Activated effector memory CD4-positive, alpha-beta T cell treated with Interleukin-2 at 50 U/mL for 16 hours (primary cell): ENCODE measurements at places on chromosomes 3 and 15.

DNA sequence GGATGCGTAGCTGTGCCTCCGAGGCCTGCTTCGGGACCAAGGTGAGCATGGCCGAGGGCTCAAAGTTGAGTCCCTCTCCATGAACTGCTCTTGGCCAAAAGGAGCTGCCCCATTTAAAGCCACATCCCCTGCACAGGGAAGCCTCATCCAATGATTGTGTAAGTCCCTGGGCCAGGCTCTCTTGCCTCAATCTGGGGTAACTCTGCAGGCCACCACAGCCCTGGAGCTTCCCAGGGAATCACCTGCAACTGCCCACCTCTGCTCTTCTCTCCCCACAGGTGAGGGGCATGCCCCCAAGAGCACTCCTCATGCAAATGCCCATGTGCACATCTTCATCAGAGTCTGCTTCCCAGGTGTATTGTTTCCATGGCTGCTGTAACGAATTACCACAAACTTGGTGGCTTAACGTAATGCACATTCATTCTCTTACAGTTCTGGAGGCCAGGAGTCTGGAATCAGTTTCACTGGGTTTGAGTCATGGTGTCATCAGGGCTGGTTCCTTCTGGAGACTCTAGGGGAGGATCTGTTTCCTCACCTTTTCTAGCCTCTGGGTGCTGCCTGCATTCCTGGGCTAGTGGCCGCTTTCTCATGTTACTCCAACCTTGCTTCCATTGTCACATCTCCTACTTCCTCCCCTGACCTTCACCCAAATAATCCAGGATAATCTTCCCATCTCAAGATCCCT, 25.0 kb upstream of the LOXL1 start:
- DNase-seq, result no peak

DNA sequence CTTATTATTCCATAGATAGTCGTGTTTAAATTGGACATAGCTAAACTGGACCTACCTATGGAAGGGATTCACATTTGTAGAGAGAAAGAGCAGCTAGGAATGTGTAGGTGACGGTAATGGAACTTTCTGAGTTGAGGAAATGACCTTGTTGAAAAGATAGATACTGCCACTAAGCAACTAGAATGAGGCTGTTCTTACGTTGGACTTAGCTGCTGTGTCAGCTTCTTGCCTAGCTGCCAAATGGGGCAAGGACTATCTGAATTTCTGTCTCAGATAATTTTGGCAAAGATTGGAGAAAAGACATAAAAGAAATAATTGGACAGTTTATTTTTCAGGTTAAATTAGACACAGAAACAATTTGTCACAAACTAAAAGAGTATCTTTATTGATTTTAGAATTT, 68.8 kb downstream of the MEF2A start:
- DNase-seq, result no peak

GRCh38 chr3:168002786-168003368, 92.8 kb downstream of the GOLIM4 start:
- DNase-seq, result no peak

DNA sequence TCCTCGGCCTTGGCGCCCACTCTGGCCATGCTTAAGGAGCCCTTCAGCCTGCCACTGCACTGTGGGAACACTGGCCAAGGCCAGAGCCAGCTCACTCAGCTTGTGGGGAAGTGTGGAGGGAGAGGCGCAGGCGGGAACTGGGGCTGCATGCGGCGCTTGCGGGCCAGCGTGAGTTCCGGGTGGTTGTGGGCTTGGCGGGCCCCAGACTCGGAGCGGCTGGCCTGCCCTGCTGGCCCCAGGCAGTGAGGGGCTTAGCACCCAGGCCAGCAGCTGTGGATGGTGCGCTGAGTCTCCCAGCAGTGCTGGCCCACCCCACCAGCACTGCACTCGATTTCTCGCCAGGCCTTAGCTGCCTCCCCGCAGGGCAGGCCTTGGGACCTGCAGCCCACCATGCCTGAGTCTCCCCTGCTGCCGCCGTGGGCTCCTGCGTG, 13.1 kb upstream of the UBP1 start:
- no peak for DNase-seq

GRCh38 chr3:119600732-119601131, 3.0 kb downstream of the PLA1A start:
- peak; percentile 10 for DNase-seq

DNA sequence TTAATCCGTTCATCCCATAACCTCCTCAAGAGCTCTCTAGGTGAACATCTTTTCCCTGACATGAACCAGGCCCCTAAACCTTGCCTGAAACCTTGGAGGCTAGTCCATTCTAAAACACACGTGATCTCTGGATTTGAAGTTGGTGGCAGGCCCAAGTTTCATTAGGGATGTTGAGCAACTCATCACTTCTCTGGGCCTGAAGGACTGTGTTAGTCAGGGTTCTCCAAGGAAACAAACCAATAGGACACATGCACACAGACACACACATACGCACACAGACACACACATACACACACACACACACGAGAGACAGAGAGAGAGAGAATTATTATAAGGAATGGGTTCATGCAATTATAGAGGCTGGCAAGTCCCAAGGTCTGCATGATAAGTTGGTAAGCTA, 31.9 kb downstream of the ACAN start:
- DNase-seq, result no peak

DNA sequence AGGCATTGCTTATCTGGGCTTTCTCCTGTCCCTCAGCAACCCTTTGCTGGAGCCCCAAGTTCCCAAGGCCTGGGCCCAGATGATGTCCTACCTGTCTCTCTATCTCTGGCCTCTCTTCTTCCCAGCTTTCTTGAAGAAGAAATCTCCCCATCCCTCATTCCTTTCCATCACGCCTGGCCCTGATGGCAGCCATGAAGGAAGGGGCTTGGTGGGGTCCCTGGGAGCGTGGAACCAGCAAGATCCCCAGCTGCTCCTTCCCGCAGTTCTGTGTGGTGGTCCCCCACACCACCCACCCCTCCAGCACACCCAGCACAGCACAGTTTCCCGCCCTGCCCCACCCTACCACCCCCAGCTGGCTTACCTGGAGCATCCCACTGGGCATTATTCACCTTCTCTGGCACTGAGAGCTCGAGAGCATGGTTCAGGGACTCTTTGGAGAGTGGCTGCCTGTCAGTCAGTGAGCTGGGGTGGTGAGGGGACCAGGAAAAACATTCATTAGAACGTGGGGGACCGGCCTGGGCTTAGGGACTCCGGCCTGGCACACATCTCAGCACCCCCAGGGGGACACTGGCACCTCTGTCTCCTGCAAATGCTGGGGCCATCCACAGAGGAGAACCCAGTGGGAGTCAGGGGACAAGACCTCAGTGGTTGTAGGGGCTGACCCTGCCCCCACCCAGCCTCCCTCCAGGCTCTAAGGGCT, 26.6 kb downstream of the ACSBG1 start:
- DNase-seq, result no peak

GRCh38 chr15:58165661-58166060, 27.5 kb downstream of the AQP9 start:
- no peak for DNase-seq

DNA sequence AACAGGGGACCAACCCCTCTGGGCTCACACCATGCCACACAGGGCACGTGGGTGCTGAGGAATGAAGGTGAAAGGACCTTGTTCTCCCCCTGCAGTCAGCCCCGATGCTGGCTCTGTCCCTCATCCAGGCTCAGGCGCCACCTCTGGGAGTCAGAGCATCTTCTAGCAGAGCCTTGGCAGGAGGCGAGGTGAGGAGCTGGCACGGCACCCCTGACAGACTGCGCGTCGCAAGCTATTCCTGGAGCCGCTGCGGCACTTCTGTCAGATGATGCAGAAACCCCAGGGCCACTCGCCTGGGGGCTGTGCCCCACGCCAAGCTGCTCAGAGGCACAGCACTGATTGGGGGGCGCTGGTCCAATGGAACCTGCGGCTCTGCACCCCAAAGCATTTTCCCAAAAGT, 62.0 kb downstream of the MGLL start:
- no peak for DNase-seq

DNA sequence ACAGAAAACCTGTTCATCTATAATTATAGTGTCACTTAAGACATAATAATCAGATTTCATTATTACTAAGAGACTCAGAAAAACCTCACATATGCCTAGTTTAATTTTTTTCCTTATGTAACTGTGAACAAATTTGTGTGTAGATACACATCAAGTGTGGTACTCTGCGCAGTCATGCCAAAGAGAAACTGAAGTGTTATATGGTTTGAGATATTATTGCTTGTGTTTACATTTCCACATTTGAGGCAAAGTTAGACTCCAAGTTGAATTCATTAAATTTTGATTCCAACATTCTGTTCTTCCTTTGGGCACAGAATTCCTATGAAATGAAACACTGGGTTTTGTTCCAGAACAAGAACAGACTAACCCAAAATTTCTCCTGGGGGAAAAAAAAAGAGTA, 2.2 kb downstream of the MBNL1 start:
- no peak for DNase-seq
